ENCODE measurements at places on chromosomes 7 and 10.

- no peak for DNase-seq
Observed at GRCh38 chr7:127389321-127389720, 3.2 kb downstream of the ZNF800 start.

- DNase-seq, result no peak
Observed at GRCh38 chr7:152081088-152081487, 55.6 kb downstream of the GALNT11 start.

DNA sequence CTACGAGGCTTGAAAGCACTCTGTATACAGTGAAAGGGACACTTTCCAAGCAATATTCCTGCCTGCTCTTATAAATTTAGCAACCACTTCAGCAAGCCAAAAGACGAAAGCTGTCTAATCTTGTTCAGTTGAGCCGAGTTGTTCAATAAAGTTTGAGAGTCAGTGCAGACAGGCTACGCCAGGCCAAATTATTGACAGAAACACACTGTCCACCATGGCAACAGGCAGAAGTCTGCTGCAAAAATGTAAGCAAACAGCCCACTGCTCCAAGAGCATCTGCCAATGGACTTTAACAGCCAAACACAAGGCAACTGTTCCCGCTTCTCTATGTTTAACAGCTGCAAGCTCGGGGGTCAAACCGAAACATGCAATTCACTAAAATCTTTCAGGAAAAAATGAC is 85.7 kb downstream of the GLI3 start:
- no peak for DNase-seq

GRCh38 chr7:37952240-37952639 is 31.8 kb downstream of the EPDR1 start:
- no peak for DNase-seq

GRCh38 chr7:20220921-20221547 is 3.9 kb upstream of the MACC1 start:
- DNase-seq, result no peak

GRCh38 chr7:149820622-149821190 is 17.5 kb upstream of the ZNF862 start:
- DNase-seq, result no peak

GRCh38 chr7:52992479-52993162 is 42.8 kb upstream of the POM121L12 start:
- no peak for DNase-seq

DNA sequence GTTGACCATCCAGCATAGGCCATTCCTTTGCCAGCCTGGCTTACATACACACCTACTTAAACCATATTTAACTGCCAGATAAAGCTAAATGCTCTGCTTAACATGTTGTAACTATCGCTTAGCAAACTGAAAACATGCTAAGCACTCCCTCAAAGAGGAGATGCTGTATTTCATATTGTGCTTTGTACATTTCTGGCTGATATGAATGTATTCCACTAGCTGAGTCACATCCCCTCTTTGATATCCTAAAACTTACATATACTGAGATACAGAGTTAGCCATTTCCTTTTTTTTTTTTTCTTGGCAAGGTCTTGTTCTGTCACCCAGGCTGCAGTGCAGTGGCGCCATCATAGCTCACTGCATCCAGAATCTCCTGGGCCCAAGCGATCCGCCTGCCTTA is 99.4 kb downstream of the TPST1 start:
- DNase-seq, result no peak

DNA sequence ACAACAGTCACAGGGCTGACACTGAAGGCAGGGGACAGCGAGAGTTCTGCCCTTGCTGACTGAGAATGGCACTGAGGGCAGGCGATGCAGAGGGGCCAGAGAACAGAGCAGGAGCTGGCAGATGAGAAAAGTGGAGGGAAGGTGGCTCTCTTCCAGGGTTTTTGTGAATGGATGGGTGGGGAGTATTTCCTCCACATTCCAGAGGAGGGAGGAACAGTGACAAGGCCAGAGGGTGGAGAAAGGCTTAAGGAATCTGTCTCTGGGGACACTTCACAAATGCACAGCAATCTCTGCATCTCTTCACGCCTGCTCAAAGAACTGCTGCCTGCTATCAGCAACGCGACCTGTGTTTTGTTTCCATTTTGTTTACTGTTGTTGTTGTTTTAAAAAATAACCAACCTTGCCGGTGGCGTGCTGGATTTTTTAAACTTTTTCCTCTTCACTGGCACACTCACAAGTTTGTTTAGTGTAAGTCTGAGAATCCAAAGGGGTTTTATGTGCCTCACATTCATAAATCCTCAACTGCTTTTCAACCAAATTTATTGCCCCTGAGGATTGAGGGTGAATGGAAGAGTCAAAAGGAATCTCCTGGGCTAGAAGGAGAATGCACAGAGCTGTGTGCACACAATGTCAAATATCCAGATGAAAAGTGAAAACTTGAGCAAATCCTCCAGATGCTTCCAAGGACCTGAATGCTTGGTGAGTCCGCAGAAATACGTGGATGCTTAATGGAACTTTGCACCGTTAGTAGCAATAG is 129.3 kb downstream of the GLI3 start:
- DNase-seq, result no peak

GRCh38 chr10:75630746-75631145 is 199.3 kb downstream of the LRMDA start:
- no peak for DNase-seq
